ENCODE measurements at places on chromosomes 2 and 18. TPM values are rescaled to one million over a fixed set of nuclear protein-coding genes. Genes with fewer than 3 reads are reported as not detected.

GRCh38 chr2:28345619-28346018, 47.0 kb upstream of the FOSL2 start:
- peaks cover 15% of the 10 kb centered on the region for H3K4me1 ChIP-seq
- no peaks in the 10 kb centered on the region for H3K27me3 ChIP-seq
- DNase-seq: no peak
- no peaks in the 10 kb centered on the region for H3K36me3 ChIP-seq
- no peak overlapping the region for H3K27ac ChIP-seq

- peaks cover 15% of the 10 kb centered on the region for H3K4me1 ChIP-seq
- DNase-seq: no peak
These were observed 297.1 kb upstream of the SESTD1 start for GRCh38 chr2:179561702-179562101.

Gene NEMP2
- total RNA-seq: 19.1 TPM

- H3K4me1 ChIP-seq: no peaks in the 10 kb centered on the region
- H3K27ac ChIP-seq: no peak overlapping the region
- DNase-seq: no peak
- no peak overlapping the region for H3K4me3 ChIP-seq
These were observed 566.0 kb downstream of the STK39 start for GRCh38 chr2:167681234-167682015.

Gene SYT4
- total RNA-seq: not detected

Gene MAP3K19
- total RNA-seq: not detected

GRCh38 chr18:71942433-71942832, 601.7 kb downstream of the CBLN2 start:
- no peaks in the 10 kb centered on the region for H3K4me1 ChIP-seq
- H3K27me3 ChIP-seq: no peaks in the 10 kb centered on the region
- no peak for DNase-seq
- H3K36me3 ChIP-seq: no peaks in the 10 kb centered on the region

Gene RGPD8
- total RNA-seq: 23.1 TPM

Gene PCARE
- not detected for total RNA-seq

GRCh38 chr2:162734866-162735265, 103.7 kb downstream of the KCNH7 start:
- no peaks in the 10 kb centered on the region for H3K27me3 ChIP-seq
- H3K4me3 ChIP-seq: no peak overlapping the region
- DNase-seq: no peak
- no peaks in the 10 kb centered on the region for H3K36me3 ChIP-seq
- H3K4me1 ChIP-seq: no peaks in the 10 kb centered on the region

Gene LRRTM4
- 0.21 TPM for total RNA-seq

- DNase-seq: no peak
- no peaks in the 10 kb centered on the region for H3K4me1 ChIP-seq
- no peaks in the 10 kb centered on the region for H3K36me3 ChIP-seq
- H3K27me3 ChIP-seq: no peaks in the 10 kb centered on the region
- no peak overlapping the region for H3K27ac ChIP-seq
These were observed 105.9 kb upstream of the AQP4 start for GRCh38 chr18:26971409-26971808.

- H3K36me3 ChIP-seq: no peaks in the 10 kb centered on the region
- no peak overlapping the region for H3K4me3 ChIP-seq
- H3K4me1 ChIP-seq: no peaks in the 10 kb centered on the region
- no peak for DNase-seq
These were observed 69.6 kb upstream of the CREB1 start for GRCh38 chr2:207459990-207460757.

Gene LBX2
- total RNA-seq: 11.4 TPM

GRCh38 chr18:36756242-36756641, 72.6 kb downstream of the TPGS2 start:
- no peak overlapping the region for H3K4me3 ChIP-seq
- H3K27ac ChIP-seq: no peak overlapping the region
- H3K36me3 ChIP-seq: no peaks in the 10 kb centered on the region

Gene APCDD1
- total RNA-seq: 1.5 TPM

DNA sequence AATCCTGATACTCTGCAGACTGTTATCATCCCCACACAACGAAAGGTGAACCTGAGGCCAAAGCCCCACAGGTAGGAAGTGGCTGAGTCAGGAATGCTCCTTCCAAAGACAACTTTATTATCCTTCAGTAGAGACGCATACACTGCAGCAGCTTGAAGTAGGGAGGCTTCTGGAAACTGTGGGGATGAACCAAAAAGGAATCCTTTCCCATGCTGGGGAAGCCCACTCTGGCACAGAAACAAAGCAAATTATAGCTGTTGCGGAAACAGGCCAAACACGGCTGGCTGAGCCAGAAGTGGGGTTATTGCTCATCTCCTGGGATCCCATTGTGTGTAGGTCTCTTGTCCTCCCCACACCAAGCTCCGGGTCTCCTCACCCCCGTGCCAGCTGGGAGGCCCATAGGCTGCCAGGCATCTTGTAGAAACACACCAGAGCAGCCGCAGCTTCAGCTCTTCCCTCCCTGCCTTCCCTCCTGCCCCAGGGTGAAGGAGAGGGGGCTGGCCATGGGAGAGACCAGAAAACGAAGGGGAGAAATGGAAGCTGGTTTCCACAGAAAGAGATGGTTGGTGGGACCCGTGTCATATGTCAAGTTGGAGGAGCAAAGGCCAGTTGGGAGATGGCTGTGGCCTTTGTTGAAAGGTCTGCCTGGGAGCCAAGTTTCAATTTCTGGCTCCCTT, 176.9 kb upstream of the NABP1 start:
- peaks cover 8% of the 10 kb centered on the region for H3K4me1 ChIP-seq
- no peak overlapping the region for H3K4me3 ChIP-seq
- DNase-seq: no peak
- no peaks in the 10 kb centered on the region for H3K36me3 ChIP-seq
- H3K27ac ChIP-seq: no peak overlapping the region

DNA sequence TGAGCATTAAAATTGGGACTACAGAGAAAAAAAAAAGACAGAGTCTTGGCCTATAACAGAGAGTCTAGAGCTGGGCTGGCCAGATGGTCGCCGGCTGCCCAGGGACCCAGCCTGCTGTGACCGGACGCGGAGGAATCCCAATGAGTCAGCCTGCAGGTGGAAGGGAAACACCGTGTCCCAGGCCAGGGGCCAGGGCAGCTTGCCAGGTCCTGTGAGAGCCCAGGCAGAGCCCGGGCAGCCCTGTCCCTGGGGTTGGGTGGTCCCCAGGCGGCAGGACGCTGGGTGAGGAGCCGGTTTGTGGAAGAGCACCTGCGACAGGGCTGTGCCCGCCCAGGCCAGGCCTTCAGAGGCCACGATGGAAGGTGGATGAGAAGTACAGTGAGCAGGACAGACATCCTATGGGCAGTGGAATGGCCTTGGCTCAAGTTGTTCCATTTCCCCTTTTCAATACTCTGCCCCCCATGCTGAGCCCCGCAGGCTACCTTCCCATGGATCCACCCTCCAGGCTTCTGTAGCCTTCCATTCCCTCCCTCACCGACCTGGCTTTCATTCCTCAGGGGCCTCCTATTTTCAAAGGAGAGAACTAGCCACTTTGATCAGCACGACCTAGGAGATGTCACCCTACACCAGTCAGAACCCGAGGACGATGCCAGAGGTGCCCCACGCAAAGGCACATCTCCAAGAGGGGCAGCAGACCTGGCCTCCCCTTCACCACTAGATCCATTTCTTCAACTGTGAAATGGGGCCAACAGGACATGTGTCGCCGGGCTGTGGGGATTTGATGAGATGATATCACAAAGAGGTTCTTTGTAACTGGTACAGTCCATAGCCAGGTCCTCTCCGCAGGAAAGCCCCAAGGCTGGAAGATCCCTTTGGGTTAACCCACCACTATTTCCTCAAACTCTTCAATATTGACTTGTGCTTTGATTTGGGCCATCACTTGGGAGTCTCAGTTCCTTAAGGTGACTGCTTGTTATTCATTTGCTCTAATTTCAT, 87.5 kb downstream of the POLR1A start:
- peaks cover 4% of the 10 kb centered on the region for H3K4me1 ChIP-seq
- H3K36me3 ChIP-seq: no peaks in the 10 kb centered on the region
- H3K4me3 ChIP-seq: no peak overlapping the region
- no peaks in the 10 kb centered on the region for H3K27me3 ChIP-seq
- DNase-seq: no peak
- no peak overlapping the region for H3K27ac ChIP-seq

Gene NT5DC4
- 4.0 TPM for total RNA-seq

DNA sequence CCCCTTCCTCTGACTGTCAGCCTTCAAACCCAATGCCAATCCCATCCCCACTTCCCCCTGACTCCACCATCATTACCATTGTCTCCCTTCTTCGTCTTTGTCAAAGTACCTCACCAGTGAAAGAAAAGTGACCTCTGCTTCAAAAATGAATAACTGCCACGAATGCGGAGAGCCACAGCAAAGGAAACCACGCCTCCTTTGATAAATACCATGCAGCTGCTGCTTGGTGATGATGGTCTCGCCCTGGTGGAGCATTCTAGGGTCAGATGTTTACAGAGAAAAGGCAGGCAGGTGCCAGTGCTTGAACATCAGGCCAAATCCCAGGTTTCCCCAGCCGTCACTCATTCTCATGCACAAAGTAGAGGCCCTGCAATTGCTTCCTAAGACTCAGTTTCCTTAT, 162.2 kb downstream of the BCL11A start:
- DNase-seq: no peak
- H3K4me1 ChIP-seq: no peaks in the 10 kb centered on the region
- H3K27ac ChIP-seq: no peak overlapping the region

GRCh38 chr2:7752291-7752690, 835.1 kb downstream of the RNF144A start:
- H3K27me3 ChIP-seq: no peaks in the 10 kb centered on the region
- no peak overlapping the region for H3K4me3 ChIP-seq
- H3K4me1 ChIP-seq: no peaks in the 10 kb centered on the region
- H3K36me3 ChIP-seq: no peaks in the 10 kb centered on the region
- H3K27ac ChIP-seq: no peak overlapping the region
- no peak for DNase-seq

Gene MBD1
- 31.1 TPM for total RNA-seq

DNA sequence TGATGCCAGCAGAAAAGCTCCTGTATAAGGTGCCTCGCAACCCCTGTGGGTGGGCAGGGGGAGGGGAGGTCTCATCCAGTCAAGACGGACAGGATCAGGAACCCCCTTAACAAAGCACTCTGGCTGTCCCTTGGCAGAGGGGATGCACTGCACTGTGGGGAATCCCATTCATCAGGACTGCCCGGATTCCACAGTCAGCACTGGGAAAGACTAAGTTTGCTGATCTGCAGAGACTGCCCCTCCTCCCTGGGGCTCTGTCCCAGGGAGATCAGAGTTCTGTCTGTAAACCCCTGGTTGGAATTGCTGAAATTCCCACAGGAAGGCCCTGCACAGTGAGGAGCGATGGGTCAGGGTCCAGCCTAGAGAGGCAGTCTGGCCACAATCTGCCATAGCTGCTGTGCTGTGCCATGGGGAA, 149.5 kb upstream of the RBBP8 start:
- no peak overlapping the region for H3K4me3 ChIP-seq
- H3K36me3 ChIP-seq: no peaks in the 10 kb centered on the region
- H3K4me1 ChIP-seq: peaks cover 6% of the 10 kb centered on the region
- DNase-seq: peak; percentile 55

- H3K4me3 ChIP-seq: no peak overlapping the region
- no peak overlapping the region for H3K27ac ChIP-seq
- DNase-seq: no peak
- H3K36me3 ChIP-seq: no peaks in the 10 kb centered on the region
- H3K27me3 ChIP-seq: no peaks in the 10 kb centered on the region
These were observed 31.2 kb downstream of the VWA3B start for GRCh38 chr2:98118161-98118560.

DNA sequence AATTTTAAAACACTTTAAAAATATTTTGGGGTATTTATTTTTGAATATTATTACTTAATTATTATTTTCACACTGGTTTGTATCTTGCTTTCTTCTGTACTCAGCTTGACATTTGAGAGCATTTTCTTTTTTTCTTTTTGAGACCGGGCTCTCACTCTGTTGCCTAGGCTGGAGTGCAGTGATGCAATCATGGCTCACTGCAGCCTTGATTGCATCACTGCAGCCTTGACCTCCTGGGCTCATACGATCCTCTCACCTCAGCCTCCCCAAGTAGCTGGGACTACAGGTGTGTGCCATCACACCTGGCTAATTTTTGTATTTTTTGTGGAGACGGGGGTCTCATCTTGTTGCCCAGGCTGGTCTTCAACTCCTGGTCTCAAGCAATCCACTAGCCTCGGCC, 79.9 kb upstream of the DLX2 start:
- no peaks in the 10 kb centered on the region for H3K27me3 ChIP-seq
- H3K4me3 ChIP-seq: no peak overlapping the region
- no peak for DNase-seq
- H3K4me1 ChIP-seq: peaks cover 6% of the 10 kb centered on the region
- H3K36me3 ChIP-seq: no peaks in the 10 kb centered on the region

DNA sequence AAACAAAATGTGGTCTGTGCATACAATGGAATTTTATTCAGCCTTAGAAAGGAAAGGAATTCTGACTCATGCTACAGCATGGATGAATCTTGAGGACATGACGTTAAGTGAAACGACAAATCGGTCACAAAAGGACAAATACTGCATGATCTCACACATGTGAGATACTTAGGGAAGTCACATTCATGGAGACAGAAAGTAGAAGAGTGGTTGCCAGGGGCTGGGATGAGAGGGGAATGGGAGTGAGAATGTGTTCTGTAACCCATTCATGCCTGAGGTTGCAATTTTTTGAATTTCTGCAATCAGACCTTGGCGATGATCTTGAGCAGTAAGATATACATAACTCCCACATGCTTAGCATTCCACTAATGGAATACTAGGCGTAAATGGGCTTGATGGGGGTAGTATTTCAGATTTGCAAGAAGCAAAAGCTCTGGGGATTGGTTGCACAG, 22.0 kb downstream of the FHL2 start:
- H3K27me3 ChIP-seq: no peaks in the 10 kb centered on the region
- H3K4me1 ChIP-seq: peaks cover 46% of the 10 kb centered on the region
- no peak overlapping the region for H3K4me3 ChIP-seq

DNA sequence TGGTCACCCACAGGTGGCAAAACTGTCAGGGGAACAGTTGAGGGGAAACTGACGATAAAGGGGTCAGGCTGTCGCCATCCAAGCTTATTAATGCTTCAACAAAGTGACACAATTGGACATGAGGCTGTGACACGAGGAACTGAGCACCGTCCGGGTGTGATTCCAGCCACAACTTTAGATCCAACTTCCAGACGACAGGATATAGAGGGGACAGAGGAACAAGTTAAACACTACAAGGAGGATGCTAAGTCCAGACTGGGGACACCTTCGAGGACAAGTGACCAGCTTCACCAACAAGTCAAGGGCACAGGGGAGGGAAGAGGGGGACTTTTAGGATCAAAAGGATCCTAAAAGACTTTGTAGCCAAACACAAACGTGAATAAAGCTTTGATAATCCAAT, 23.8 kb downstream of the BOK start:
- no peak for DNase-seq
- no peaks in the 10 kb centered on the region for H3K36me3 ChIP-seq
- no peak overlapping the region for H3K4me3 ChIP-seq
- H3K4me1 ChIP-seq: no peaks in the 10 kb centered on the region

GRCh38 chr2:172957734-172958133, 117.9 kb upstream of the MAP3K20 start:
- H3K27ac ChIP-seq: no peak overlapping the region
- no peak overlapping the region for H3K4me3 ChIP-seq
- peaks cover 4% of the 10 kb centered on the region for H3K4me1 ChIP-seq
- DNase-seq: no peak
- H3K36me3 ChIP-seq: no peaks in the 10 kb centered on the region

Measured in Caco-2 (cell line).